HFF-Myc (cell line): ENCODE measurements at places on chromosomes 5 and 9.

- DNase-seq = no peak
These were observed 69.9 kb downstream of the EHMT1 start for GRCh38 chr9:137688725-137689124.

DNA sequence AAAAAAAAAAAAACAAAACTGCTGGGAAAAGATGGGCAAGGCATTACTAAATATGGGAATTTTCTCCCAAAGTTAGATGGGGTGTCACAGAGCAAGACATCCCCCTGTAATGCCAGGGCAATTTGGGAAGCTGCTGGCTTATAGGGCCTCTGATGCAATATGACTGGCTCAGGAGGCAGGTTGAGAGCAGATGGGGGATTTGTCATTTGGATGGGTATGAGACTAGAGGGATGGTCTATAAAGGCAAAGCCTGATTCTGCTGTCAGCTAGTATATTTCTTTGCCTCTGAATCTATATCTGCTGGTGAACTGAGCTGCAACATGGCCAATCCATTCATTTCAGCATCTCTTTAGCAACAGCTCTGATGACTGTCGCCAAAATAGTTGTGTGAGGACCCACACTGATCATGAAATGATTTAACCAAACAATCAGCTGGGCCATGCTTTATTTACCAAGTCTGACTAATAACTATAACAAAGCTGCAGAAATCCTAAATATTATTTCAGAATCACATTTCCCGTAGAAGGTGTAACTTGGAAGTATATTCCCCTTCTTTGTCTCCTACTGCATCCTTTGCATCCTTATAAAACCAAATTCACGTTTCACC, 455.1 kb upstream of the ZNF608 start:
- no peak for DNase-seq

DNA sequence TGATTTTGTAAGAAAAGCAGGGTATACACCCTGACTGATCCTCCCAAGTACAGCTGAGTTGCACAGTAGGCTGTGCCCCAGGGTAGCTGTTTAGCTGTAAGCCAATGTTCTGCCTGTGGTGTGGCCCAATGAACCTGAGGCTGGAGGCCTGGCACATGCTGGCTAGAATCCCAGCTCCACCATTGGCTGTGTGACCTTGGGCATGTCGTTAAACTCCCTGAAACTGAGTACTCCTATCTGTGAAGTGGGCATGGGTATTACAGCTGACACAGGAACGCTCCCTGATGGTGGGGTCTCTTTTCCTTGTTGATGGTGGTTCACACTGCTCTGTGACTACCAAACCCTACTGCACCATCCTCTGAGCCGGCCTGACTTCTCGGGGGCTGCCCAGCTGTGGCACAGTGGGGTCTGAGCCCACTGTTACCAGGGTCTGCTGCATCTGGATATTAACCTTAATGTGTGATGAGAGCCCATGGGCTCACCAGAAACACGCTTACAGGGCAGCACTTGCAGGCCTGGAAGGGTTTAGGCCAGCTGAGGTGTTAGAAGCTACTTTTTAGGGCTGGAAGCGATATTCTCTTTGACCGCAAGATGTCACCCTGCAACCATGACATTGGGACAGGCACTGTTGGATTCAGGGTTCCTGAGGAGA, 7.0 kb upstream of the GADD45G start:
- peak; percentile 31 for DNase-seq

DNA sequence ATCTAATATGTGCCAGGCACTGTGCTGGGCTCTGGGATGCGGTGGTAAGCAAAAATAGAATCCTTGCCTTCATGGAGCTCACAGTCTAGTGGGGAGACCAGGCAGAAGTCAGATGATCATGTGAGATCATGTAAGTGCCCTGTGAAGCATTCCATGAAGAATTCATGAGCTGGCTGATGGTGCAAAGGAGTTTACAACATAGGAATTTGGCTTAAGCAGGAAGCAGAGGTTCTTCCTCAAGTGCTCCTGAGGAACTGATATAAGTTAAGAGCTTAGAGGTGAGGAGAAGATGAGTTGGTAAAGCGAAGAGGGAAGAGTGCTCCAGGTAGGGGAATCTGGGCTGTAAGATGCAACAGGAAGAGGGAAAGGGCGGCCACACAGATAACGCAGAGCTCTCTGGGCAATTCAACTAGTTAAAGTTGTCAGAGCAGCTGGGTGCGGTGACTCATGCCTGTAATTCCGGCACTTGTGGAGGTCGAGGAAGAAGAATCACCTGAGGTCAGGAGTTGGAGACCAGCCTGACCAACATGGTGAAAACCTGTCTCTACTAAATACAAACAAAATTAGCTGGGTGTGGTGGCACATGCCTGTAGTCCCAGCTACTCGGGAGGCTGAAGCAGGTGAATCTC, 78.5 kb upstream of the SPATA31D4 start:
- no peak for DNase-seq

GRCh38 chr5:170832241-170832640, 29.6 kb upstream of the RANBP17 start:
- DNase-seq = no peak

- DNase-seq = no peak
These were observed 45.6 kb downstream of the DAPK1 start for GRCh38 chr9:87543251-87543650.

DNA sequence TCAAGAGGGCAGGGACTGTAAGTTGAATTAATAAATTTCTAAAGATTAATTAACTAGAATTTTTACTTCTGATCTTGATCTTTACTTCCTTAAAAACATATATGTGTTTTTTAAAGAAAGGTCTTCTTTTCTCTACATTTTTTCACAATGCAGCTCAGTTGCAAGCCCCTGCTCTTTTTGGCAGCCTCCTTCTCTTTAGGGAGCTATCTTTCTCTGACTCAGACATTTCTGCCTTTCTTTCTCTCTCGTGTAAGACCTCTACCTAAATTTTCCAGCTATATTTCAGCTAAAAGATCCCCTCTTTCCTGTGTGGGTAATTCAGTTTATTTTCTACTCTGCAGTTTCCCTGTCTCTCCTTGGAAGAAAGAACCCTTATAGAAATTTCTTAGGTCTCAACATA, 38.3 kb upstream of the SNCAIP start:
- no peak for DNase-seq
